ENCODE measurements at places on chromosomes 6 and 20. TPM values are rescaled to one million over a fixed set of nuclear protein-coding genes. Genes with fewer than 3 reads are reported as not detected.

VPS16 gene
- total RNA-seq: 20.1 TPM

RBCK1 gene
- 30.7 TPM for total RNA-seq

GGTLC1 gene
- not detected for total RNA-seq

EPM2A gene
- 60.8 TPM for total RNA-seq

PRKN gene
- total RNA-seq: 10.8 TPM

HLA-DOA gene
- total RNA-seq: 0.45 TPM

GABRR1 gene
- total RNA-seq: not detected

DNA sequence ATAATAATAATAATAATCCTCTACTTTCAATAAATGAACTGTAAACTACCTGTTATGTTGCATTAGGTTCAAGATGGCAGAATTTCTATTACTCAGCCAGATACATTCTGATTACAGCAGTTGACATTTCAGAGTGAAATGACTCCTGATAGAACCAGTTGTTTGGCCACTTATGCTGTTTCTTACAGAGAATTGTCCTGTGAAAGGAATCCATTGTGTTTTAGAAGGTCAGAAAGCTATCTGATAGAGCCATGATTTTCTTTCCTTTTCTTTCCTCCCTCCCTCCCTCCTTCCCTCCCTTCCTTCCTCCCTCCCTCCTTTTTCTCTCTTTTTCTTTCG lies 16.6 kb downstream of the GJA10 start:
- DNase-seq: no peak

DNA sequence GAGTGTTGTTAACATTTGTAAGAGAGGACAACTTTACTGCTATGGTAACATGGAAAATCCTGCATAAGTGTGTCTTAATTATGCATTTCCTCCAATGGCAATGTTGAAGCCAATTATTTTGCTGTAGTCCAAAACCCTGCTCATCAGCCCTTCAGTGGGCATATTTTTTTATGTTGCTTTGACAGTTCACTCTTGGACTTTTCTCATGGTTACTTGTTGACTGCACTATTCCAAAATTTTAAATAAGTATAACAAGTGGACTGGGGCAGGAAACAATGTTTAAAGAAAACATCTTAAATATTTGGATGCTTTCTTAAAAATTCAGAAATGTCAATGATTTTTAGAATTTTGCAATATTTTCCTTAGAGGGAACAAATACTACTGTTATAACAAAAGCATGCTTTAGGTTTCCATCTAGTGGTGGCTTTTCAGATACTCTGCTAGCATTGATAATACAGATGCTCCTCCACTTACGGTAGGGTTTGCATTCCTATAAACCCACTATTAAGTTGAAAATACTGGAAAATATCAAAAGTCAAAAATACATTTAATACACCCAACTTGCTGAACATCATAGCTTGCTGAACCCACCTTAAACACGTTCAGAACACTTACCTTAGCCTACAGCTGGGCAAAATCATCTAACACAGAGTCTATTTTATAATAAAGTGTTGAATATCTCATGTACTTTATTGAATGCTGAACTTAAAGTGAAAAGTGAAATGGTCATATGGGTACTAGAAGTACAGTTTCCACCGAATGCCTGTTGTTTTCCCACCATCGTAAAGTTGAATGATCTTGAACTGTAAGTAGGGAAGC lies 86.4 kb downstream of the ADGRG6 start:
- peak; percentile 78 for DNase-seq

DNA sequence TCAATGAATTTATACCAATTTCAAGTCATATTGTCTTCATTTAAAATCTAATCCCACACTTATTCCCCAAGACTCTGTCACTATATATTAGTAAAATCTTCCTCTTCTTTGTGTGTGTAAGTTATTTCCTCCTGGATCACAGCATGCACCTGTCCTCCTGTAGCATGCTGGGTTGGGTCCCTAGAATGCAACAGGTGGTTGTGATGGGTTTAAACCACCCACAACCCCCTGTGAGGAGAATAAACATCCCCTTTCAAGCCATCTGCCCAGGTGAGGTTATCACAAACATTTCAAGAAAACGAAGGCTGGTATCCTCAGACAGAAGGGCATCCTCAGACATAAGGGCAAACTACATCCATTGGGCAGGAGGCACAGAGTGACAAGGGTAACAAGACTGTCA lies 26.4 kb downstream of the DZANK1 start:
- no peak for DNase-seq

DNA sequence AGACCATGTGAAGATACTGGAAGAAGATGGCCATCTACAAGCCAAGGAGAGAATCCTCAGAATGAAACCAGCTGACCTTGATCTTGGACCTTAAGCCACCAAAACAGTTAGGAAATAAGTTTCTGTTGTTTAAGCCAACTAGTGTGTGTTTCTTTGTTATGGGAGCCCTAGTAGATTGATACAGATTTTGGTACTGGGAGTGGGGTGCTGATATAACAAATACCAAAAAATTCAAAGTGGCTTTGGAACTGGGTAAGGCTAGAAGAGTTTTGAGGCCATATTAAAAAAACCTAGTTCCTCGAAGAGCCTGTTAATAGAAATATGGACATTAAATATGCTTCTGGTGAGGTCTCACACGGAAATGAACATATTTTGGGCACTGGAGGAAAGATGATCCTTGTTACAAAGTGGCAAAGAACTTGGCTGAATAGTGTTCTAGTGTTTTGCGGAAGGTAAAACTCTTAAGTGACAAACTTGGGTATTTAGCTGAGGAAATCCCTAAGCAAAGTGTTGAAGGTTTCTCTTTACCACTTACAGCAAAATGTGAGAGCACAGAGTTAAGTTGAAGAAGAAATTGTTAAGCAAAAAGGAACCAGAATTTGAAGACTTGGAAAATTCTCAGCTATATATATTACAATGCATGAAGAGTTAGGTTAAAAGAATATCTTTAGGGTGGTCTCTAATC lies 55.1 kb upstream of the CD83 start:
- no peak for DNase-seq

DNA sequence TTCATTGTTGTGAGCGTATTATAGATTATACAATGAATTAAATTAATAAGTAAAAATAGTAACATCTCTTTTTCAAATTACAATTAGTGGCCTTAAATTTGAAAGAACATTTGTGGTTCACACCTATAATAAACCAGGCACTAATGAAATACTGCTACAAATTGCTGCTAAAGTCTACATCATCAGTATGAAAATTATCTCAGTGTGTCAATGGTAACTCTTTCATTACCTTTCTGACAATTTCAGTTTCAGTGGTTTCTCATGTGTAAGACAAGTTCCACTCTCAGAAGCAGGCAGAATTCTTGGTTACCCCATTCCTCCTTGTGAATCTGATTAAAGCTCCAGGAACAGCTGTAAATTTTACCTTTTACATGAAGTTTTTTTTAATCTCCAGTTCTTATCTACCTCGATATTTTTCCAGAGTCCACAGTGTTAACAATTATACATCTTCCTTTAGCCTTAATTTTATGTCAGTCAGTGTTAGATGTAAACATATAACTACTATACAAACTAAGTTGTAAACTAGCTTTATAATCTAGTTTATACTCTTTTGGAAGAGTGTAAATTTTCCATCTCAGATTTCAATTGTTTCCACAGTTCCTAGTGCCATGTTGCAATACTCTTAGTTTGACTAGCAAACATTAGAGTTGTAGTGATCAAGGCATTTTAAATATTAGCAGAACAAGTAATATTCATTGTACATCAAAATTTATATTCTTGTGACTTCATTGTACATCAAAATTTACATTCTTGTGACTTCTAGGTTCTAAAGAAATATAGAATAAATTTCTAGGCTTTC lies 1038.4 kb downstream of the EPHA7 start:
- DNase-seq: no peak

DNA sequence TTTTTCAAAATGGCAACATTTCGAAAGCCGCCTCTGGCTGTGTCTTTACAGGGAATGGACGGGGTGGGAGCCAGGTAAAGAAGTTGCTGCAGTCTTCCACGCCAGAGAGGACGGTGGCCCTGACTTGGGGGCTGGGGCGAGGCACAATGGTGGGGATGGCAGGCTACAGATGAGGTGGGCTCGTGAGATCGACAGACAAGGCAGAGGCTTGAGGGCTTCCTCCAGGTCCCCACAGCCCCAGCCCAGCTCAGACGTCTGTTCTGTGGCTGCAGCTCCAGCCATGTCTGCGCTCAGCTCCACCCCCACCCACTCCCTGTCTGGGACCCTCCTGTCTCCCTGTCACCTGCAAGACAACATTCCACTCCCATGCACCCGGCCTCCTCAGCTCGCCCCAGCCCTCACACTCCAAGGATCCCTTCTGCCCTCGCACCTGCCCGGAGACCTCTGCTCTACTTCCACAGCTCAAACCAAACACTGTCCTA lies 7.4 kb upstream of the C20orf144 start:
- no peak for DNase-seq

DNA sequence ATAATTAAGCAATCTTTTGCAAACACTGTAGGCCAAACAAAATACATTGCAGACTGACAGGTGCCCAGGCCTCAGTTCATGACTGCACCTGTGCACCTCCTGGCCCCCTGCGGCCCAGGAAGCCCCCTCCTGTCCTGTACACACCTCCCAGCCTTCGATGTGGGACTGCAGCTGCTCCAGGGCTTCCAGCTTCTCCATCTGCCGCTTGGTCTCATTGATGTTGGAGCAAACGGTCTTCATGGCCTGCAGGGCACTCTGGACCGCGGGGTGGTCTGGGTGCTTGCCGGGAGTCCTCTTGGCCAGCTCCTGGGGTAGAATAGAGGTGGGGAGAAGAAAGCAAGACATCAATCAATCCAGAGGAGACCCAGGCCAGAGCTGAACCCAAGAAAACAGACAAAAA lies 119.7 kb downstream of the PREX1 start:
- DNase-seq: no peak

GRCh38 chr20:17795501-17796071 lies 95.8 kb downstream of the BANF2 start:
- no peak for DNase-seq

DNA sequence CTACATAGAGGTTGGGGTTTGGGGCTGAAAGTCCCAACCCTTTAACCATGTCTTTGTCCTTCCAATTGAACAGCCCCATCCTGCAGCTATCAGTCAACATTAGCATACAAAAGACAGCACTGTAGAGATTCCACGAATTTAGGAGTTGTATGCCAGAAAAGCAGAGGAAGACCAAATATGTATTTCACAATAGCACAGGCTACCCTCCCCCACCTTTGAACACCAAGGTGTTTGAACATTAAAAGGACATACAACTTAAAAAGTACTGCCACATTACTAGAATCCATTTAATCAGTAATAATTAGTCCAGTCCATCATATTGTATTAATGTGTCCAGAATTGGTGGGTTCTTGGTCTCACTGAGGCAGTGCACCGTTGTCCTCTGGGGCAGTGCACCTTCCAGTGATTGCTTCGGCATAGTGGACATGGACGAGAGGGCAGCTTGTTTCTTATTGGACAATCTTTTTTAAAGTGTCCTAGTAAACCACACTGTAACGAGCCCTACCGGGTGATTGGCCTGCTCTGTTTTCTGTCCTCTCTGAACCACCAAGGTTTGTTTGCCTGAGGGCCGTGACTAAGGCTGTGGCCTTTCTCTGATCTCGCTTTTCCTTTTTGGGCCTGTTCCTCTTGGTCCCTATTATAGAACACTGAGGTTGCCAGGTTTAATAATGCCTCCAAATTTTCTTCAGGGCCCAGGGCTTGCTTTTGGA lies 36.4 kb downstream of the GSTA4 start:
- DNase-seq: no peak

- DNase-seq: no peak
Measured at GRCh38 chr6:7261852-7262461, 51.0 kb downstream of the SSR1 start.

GRCh38 chr6:169864148-169865020 lies 113.0 kb downstream of the ERMARD start:
- DNase-seq: peak; percentile 84

DNA sequence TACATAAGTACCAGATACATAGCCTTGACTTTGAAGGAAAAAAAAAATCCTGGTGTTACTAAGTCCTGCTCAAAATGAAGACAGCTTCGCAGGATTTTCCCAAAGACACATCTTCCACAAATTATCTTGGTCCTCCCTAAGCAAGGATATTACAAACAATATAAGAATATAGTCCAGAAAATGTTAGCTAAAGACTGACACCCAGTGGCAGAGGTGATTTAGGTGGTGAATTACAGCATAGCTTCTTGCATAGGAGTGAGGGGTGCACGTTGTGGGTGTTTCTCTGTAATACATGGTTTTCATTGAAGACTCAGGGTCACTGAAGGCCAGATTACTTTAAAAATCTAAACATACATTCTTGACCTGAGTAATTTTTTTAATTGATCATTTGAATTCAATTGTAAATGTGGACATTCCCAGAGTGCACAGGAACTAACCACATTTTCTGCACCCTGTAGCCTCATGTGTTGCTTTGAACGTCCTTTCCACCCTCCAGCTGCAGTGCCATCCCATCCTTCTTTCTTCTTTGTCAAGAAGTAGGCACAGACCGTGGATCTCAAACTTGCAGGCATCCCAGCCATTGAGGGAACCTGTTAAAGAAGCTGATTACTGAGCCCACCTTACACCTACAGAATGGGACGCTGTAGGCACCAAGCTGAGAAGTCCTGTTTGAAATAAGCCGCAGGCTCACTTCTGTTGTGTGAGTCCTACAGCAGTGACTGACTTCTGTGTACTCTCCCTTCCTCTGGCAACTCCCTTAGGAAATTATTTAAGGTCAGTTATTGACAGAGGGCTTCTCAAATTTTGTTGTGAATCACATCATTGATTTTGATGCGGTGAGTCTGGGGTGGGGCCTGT lies 102.6 kb downstream of the PERP start:
- DNase-seq: peak; percentile 73

GRCh38 chr6:51842804-51843378 lies 244.5 kb downstream of the PKHD1 start:
- no peak for DNase-seq

DNA sequence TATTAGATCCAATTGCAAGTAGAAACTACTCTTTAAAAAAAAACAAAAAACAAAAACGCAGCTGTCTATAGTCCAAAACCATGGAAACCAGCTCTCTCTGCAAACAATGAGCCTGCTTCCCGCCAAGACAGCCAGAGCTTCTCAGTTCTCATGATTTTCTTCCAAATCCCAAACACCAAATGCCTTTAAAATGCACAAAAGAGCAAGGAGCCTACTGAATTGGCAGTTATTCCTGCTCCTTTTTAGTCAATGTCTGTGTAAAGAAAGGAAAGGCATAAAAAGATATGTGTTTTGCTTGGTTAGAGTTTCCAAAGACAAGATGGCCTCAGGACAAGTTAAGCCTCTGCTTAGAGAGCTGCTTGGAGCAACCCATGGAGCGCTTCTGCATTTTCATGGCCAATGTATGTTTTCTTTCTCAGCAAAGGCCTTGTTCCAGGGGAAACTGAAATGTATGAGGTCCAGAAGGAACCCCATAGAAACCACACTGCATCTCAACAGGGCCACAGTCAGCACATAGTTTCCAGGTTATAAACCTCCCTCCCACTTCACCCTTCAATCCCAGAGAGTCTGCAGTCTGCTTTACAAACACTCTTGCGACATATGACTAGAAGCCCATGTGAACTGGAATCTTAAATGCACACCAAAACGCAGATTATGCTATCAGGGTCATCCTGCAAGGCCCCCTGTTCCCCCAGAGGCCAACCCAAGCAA lies 209.3 kb upstream of the TAB2 start:
- peak; percentile 75 for DNase-seq
